ENCODE measurements at places on chromosomes 11 and 22.

DNA sequence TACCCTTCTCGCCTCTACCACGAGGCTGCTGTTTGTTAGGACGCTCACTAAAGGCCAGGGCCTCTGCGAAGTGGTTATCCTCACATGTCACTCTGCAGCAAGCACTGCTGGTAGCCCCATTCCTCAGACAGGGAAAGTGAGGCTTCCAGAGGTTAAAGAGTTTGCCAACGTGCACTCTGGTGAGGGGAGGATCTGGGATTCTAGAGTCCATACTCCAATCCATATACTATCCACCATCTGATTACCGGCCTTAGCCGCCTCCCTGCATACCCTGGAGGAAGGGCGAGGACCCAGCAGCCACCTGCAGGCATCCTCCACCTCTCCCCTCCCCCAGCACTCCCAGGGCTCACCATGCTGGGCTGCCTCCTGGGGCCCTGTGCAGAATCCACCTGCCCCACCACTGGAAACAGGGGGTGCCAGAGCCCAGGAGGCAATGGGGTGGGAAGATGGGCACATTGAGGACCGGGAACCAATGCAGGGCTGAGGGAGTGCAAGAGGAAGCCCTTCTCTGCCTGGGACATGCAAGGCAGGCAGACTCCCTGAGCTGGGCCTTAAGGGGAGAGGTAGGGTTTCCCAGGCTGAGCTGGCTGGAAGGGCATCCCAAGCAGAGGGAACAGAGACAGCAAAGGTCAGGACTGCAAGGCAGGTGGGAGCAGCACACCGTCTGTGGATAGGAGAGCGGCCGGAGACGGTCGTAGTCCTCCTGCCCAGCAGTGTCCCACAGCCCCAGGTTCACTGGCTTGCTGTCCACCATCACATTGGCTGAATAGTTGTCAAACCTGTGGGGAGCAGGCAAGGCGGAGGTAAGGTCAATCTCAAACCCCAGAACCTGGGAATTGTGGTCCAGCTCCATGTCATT, 11.7 kb downstream of the RAC2 start:
- peak; percentile 46 for DNase-seq

DNA sequence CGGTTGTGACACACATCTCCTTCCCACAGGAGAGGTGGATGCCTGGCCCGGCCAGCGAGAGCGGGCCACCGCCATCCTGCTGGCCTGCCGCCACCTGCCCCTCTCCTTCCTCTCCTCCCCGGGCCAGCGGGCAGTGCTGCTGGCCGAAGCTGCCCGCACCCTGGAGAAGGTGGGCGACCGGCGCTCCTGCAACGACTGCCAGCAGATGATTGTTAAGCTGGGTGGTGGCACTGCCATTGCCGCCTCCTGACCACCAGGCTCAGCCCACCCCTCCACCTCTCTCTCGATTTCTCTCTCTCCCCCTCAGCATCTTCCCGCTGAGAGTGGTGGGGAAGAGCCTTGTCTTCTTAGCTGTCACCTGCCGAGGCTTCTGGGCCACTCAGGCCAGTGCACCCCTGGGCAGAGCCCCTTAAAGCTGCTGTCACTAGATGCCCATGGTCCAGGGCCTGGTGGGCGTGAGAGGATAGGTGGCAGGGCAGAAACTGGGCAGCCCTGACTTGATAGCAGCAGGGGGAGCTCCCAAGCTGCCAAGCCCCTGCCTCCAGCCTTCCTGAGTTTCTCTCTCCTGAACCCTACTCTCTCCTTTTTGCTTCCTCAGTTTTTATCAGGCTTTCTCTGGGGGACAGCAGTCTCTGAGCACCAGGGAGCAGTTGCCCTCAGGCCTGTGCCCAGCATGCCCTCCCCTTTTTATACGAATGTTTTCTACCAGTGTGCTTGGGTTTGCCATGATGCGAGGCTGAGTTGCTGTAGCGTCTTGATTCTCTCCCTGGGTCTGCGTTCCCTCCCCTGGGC, 9.3 kb downstream of the SHISA8 start:
- DNase-seq = no peak

GRCh38 chr11:129639300-129639699, 176.3 kb upstream of the TMEM45B start:
- peak; percentile 21 for DNase-seq

DNA sequence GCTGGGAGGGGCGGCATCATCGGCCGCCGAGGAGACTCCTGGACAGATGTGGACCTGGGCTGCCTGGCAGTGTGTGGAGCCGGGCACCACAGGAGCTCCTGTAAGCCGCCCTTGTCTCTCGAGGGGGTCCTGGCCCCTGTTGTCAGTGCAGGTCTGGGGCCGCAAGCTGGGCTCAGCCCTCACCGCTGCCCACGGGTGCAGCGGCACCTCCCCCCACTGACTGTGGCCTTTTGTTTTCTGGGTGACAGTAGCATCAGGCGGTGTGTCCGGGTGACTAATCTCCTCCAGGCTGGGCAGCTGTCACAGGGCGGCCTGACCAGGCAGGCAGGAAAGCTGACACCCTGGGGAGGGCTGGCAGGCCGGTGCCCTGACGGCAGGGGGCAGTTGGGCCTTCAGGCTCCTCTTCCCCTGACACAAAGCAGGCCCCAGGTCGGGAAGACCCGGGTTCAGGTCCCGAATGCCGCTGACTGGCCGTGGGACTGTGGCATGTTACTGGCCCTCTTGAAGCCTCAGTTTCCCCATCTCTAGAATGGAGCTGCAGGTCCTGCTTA, 16.3 kb downstream of the DGKZ start:
- no peak for DNase-seq

- DNase-seq = no peak
Observed at GRCh38 chr11:125328225-125328580, 163.7 kb downstream of the PKNOX2 start.

DNA sequence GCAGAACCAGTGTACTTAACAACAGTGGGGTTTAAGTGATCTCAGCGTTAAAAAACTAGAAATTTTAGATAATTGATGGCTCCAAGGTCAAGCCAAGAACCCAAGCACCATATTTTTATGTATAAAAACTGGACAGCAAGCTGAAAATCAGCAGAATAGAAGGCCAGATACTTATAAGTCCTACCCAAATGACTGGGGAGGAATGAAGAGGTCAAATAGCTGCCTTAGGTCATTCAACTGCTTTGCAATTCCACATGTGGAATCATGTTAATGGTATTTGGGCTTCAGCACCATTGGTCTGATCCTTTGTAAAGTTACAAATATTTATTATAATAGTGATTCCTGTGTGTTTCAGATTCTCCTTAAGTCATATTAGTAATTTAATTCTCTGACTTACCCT, 108.4 kb downstream of the FAT3 start:
- no peak for DNase-seq

GRCh38 chr11:67996622-67997474, 7.0 kb downstream of the UNC93B1 start:
- DNase-seq = peak; percentile 59

DNA sequence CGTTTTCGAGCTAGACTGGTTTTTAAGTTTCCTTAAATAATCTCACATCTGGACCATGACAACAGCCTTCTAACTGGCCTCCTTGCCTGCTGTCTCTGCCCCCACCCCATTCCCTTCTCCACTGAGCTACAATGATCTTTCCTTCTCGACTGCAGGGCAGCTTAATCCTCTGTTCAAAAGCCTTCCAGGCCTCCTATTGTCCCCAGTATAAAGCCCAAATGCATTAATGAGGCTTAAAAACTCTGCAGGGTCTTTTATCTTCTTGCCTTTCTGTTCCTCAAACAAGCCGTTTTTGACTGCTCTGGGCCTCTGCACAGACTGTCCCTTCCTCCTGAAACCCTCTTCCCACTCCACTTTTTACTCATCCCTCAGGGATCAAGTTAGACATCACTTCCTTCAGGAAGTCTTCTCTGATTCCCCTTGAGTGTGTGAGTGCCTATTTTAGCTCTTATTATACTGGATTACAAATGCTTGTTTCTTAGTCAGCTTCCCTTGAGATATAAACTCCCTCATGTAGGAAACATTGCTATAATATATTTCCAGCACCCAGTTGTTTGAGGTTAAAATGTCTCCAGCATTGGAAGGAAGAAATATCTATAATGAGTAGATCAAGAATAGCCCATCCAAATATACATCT, 23.6 kb upstream of the PAMR1 start:
- no peak for DNase-seq

GRCh38 chr22:44758344-44758973, 6.1 kb downstream of the ARHGAP8 start:
- no peak for DNase-seq

DNA sequence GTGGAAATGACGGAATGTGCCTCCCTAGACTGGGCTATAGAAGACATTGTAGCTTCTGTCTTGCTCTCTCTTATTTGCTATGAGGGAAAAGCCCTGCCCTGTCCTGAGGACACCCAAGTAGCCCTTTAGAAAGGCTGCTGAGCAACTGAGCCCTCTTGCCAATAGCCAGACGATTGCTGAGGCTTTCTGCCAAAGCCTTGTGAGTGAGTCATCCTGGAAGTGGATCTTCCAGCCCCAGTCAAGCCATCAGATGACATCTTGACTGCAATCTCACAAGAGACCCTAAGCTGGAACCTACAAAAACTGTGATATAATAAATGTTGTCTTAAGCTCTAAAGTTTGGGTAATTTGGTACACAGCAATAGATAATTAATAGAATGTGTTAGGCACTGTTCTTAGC, 3.9 kb upstream of the TRAF6 start:
- no peak for DNase-seq

- peak; percentile 65 for DNase-seq
Observed at GRCh38 chr11:124402326-124402922, 3.6 kb upstream of the OR8B3 start.

DNA sequence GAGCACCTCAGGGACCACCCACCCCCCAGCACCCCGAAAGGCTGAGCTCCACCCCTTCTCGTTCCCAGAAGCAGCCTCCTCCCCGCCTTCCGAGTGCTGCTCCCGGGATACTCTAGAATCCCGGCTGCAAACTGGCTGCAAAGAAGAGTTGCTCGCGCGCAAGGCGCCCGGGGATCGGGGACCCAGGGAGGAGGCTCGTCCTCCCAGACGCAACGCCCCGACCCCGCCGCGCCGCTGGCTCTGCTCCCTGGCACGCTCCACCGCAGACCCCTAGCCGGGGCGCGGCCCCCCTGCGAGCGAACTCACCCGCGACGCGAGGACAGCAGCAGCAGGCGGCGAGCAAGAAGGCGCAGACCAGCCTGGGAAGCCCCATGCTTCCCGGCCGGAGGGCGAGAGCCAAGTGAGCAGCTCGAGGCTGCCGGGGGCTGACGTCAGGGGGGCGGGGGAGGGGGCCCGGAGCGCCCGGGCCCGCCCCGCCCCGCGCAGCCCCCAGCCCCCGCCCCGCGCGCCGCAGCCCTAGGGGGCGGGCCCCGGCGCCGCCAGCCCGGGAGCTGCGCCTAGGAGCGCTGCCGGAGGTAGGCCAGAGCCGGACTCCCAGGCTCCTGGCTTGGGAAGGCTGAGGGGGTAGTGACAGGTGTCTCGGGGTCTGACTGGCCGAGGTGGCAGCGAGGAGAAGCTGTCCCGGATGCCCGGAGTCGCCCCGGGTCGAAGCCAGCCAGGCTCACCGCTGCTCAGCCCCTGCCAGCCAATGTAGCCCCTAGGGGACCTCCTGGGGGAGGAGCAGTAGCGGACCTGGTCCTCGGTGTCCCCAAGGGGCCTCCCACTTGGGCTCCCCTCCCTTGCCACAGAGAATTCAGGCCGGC, at the start of gene MCAM:
TSS of gene MCAM (minus strand) at position 402 of the 863 bp plus-strand sequence. CDS start at position 373, 29 bp downstream.
- DNase-seq = peak; percentile 28

- DNase-seq = no peak
Observed at GRCh38 chr22:19795617-19796008, 35.0 kb downstream of the TBX1 start.

DNA sequence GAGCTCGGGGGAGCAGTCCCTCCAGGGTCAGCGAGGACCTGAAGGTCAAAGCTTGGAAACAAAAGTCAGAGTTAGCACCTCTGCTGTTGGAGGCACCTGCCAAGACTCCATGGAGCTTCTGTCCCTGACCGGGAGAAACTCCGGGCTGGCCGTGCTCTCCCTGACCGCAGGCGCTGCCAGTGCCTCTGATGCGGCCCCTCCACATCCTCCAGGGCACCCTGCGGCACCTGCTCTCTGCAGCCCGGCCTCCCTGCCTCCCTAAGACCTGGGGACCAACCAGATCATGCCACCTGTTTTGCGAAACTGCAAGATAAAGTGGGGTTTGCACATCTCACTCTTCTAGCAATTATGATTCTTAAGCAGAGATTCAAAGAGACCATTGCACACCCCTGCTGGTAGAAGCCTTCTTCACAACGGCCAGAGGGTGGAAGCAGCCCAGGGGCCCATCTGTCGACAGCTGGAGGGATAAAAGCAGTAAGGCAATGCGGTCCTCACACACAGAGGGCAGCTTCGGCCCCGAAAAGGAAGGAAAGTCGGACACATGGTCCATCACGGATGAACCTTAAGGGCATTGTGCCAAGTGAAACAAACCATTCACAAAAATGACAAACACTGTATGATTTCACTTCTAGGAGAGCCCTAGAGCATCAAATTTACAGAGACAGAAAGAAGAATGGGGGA, 477.1 kb downstream of the BRD1 start:
- no peak for DNase-seq

GRCh38 chr11:111465400-111465799, 46.8 kb downstream of the BTG4 start:
- DNase-seq = no peak

- DNase-seq = no peak
Observed at GRCh38 chr11:75714211-75714610, 3.4 kb upstream of the MOGAT2 start.

GRCh38 chr11:45097721-45098493, 48.5 kb upstream of the PRDM11 start:
- DNase-seq = peak; percentile 50

GRCh38 chr11:69054397-69055211, 5.9 kb downstream of the TPCN2 start:
- DNase-seq = no peak

DNA sequence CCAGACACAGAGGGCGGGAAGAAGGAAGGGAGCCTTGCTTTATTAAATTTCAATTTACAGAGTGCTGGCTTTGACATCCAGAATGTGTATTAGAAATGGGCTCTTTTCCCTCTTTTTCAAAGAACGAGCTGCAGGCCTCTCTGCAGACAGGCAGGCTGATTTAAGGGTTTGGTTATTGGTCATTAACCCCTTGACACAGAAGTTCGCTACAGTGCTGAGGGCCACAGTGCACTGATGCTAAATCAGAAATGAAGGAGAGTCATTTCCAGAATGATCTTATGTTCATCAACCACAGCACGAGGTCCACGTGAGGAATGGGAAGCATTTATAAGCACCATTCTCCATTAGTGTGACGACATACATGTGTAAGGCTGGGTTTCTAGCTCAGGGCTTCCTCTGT, 51.8 kb downstream of the CSNK2A3 start:
- DNase-seq = no peak

DNA sequence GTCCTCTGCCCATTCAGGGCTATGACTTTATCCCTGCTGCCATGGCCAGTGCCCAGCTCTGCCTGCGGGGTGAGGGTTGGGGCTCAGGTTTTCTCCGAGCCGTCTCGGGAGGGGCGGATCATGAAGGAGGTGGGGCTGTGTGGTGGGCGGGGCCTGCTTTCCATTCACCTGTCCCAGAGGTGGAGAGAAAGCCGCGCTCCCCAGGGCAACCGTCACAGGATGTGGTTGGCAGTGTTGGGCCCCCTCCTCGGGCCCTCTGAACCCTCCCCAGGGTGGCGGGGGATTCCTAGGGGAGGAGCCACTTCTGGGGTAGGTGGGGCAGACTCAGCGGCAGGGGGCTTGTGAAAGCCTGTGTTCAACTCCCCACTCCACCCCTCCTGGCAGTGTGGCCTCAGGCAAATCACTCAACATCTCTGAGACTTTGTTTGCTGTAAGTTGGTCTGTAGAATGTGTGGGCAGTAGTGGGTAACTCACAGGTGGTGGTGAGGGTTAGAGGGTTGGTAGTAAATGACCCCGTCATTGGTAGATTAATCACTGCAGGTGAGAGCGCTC, 50.3 kb downstream of the CD6 start:
- peak; percentile 82 for DNase-seq
